ENCODE measurements at places on chromosomes 2 and 18.

- no peak for DNase-seq
Measured at GRCh38 chr2:124978597-124978996, 953.5 kb downstream of the CNTNAP5 start.

DNA sequence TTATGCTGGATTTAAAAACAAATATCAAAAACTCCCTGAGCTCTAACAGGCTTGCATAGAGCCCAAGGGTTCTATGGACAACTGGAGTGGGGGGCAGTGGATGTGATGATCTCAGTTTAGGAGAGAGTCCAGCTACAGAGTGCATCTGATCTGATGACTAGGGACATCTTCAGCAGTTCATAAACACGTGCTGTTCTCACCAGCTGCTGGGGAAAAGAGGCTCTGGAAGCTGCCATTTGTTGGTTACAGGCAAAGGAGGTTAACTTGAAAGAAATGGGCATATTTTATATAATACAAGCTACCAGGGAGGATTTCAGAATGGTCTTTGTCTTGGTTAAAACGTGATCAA lies 36.0 kb upstream of the ZNF396 start:
- DNase-seq = no peak

GRCh38 chr2:172978063-172978383 lies 97.6 kb upstream of the MAP3K20 start:
- no peak for DNase-seq

DNA sequence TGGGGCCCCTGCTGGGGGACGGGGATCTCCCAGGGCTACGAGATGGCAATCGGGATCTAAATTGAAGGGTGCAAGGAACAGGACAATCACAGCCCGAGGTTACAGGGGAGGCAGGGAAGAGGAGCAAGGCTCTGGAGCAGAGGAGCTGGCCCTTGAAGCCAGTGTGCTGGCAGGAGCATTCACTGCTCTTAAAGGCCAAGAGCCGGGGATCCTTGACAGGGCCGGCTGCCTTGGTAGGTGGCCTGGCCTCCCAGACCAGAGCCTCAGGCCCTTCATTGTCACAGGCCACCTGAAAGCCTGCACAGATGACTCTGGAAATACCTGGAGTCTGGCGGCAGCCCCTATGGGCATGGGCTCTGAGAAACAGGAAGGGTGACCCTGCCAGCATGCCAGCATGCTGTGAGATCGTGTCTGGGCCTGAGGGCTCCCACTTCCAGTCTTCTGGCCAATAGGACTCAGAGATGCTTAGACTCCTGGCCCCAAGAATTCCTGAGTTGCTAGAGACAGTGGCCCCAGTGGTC lies 38.7 kb downstream of the PDIA6 start:
- no peak for DNase-seq

DNA sequence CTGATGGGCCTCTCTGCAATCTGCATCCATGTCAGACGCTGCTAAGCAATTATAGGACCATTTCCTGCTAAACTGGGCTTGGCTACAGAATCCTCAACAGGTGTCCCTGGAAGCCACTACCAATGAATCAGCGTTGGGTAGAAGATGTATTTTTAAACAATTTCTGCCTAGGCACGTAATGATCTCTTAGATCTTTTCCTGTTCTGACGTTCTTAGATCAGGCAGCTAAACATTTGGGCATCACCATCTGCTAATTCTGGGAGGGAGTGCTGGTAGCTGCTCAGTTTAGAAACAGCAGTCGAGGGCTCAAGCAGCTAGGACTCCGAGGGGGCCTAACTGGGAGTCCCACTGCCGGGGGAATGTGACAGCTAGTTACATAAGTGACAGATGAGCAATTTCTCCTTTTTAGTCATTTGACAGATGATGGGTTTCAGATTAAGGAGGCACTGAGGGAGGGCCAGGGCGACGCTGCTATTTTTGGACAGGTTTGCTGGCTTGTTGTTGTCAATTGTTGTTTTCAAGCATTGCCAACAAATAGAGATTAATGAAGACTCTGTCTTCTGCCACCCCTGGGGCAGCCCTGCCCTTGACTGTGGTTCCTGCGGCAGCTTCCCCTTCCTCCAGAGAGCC lies 92.7 kb downstream of the MRO start:
- DNase-seq = no peak

DNA sequence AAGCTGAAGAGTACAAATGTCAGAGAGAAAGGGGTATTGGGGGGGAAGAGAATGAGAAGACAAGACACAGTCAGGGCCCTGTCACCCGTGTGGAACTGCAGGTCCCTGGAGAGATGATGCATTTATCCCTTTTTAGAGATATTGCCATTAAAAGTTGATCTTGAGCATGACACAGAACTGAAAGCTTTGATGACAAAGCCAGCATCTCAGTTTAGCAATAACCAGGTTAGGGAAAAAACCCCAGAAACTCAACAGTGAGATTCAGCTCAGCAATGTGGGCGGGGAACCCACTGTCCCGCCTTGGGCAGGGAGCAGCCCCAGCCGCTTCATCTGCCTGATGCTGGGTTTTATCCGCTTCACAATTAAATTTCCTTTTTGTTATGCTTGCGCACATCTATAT lies 181.1 kb downstream of the NEDD4L start:
- no peak for DNase-seq

GRCh38 chr2:105541189-105542050 lies 142.6 kb upstream of the FHL2 start:
- DNase-seq = no peak

DNA sequence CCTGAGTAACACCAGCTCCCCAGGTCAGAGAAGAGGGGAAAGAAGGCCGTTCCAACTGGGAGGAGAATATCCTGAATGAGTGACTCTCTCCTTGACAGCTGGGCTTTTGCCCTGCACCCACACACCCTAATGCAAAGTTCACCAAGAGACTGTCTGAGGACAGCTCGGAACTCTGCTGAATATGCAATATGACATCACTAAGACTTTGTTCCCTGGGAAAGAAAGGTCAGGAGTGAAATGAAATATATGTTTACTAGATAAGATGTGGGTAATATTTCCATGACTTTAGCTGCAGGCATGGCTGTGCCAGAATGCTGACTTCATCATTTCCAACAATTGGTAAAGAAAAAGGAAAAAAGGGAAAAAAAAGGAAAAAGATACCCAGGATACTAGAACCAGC lies 488.2 kb upstream of the RAB6C start:
- no peak for DNase-seq

GRCh38 chr2:152620208-152620607 lies 97.1 kb downstream of the PRPF40A start:
- DNase-seq = no peak

DNA sequence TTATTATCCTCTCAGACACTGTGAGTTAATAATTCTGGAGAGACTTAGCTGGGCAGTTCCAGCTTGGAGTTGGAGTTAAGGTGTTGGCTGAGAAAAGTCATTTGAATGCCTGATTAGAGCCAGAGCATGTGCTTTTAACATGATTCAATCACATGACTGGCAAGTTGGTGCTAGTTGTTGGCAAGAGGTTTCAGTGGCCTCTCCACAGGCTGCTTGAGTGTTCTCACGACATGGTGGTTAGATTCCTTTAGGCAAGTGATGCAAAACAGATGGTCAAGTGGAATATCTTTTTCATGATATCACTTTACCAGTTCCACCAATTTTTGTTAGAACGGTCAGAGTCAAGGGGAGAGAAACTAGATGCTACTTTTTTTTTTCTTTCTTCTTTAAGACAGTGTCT lies 262.7 kb upstream of the FN1 start:
- no peak for DNase-seq

DNA sequence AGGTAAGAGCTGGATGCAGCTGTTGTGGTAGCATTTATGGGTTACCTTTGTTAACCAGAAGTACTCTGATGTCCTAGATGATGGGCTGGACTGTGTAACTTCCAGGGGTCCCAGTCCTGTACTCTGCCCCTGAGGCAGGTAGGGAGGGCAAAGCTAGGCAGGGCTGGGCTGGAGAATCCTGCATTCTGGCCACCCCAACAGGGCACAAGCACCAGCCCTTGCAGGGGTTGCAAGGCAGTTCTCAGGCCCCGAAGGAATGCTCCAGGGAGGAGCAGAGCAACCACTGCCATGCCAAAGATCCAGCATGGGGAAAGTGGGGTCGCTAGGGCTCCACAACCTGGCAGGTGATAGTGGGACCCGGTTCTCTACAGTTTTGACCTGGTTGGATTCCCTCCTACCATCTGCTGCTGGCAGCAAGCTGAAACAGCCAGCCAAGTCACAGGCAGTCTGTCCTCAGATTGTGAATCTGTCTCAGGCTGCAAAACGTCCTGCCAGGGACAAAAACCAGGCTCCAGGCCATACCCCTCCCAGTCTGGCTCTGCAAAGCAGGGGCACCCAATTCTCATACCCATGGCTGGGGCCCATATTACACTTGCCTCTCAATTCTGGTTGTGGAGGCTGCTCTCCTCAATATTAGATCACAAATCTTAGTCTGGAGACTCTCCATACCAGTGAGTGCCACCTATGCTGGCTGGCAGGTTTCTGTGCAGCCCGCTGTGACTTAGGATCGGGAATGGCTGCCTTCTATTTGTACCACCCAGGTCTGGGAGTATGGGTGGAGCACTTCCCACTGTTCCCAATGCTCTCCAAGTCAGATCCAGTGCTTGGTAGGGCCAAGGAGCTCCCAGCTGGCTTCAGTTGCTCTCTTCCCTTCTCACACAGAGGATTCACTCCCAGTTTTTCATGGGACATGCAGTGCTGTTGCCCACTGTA lies 61.1 kb downstream of the SMCHD1 start:
- no peak for DNase-seq

DNA sequence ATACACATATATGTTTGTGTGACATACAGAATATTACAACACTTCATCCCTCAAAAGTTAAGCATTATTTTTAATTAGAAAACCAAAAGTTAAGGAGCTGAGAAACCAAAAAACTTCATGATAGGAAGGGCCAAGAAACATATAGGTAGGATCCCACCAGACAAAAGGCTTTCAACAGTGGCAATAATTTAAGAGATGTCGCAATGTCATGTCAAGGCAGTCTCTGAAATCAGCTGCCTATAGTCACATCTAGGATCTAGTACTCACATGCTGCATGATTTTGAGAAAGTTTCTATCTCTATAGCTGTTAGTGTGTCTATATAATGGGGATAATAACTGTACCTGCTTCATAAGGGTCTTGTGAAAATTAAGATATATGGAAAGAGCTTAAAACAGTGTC lies 72.7 kb downstream of the SPIRE1 start:
- DNase-seq = no peak

DNA sequence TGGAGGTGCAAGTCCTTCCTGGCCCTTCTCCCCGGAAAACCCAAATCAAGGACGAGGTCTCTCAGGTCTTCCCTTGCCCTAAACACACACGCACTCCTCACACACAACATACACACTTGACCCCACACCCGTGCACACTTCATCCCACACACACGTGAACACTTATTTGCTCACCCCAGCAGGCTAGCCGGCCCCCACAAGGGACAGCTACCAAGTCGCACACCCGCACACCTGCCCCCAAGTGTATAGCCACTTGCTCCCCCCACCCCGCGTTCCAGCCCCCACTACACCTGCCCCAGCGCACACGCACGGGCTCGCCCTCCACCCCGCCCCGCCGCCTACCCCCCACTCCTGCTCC lies 359 bp downstream of the TGFBRAP1 start:
- DNase-seq = peak; percentile 3

DNA sequence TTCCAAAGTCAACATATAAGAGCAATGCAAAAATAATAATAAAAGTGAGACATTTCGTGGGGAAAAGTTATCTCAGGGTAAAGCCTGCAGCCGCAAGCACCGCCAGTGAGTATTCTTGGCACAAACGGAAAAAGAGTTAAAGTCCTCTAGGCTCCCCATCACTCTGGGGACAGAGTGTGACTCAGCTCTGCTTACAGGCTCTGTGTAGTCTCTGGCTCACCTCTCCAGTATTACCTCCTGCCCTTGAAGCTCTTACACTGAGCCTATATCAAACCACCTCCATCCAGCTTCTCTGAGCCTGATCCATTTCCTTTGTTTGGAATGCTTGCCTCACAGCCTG lies 55.5 kb downstream of the MTHFD2 start:
- DNase-seq = no peak

DNA sequence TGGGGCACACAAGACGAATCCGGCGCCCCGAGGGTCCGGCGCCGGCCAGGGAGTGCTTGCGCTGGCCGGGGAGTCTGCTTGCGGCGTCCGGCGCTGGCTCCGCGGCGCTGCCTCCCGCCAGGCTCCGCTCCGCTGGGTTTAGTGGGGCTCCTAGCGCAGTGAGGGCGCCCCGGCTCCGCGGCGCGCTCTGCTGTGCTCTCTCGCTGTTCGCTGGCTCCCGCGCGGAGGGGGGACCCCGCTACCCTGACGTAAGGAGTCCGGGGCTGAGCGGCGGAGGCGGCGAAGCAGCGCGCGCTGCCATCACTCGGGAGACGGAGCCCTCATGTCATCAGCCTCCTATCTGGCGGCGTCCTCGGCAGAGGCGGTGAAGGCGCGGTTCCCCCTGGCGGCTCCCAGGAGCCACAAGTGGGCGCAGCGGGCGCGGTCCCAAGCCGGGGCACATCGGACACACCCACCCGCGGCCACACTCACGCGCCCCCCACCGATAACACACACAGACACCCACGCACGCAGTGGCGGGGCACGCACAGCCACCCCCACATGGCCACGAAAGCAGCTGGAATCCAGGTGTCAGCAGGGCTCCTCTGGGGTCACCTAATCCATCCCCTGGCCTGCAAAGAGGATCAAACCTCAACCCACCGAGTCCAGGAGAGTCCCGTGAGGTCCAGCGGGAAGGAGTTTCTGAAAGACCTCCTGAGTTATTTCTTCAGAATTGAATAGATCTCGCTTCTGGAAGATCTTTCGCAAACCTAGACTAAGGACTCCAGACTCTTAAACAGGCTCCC lies at the start of gene C1QL2:
Gene C1QL2, minus strand, starts transcription at position 189 of the 785 bp plus-strand sequence. CDS start 482 bp downstream, outside the sequence.
- no peak for DNase-seq

GRCh38 chr18:47799376-47799775 lies 131.1 kb downstream of the SMAD2 start:
- DNase-seq = no peak

DNA sequence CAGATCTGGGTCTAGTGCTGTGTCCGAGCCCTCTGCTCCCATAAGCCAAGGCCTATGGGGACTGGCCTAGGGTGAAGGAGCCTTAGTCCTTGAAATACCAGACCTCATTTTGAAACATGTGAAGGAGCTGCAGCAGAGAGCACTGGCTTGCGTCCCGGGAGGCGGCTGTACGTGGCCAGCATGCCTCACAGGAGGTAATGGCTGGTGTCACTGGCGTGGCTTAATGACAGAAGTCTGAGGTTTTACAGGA lies 72.7 kb upstream of the OTOS start:
- no peak for DNase-seq

GRCh38 chr18:78779996-78780718 lies 199.5 kb upstream of the SALL3 start:
- DNase-seq = no peak

- no peak for DNase-seq
Measured at GRCh38 chr2:218344755-218345417, 11.8 kb upstream of the CATIP start.

DNA sequence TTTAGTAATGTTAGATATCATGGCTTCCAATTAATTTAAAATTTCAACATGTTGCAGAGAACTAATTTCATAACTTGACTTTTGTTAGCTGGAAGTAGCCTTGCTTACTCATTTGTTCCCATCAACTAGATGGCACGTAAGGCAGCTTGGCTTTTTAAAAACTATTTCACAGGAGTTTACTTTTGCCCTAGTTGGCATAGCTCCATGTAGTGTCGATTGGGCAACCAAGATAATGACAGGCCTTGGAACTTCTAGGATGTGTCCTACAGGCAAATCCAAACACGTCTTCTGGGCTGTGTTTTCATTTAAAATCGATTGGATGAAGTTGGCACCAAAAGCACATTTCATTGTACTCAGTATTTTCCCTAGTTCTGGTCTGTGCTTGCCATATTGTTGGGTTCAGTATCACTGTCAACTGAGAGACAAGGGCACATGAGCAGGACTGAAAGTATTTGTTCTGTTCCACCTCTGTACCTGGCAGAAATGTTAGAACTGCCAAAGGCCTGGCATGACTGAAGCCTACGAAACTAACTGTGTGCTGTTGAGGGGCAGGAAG lies 29.4 kb downstream of the HADHB start:
- no peak for DNase-seq

- DNase-seq = no peak
Measured at GRCh38 chr18:54069729-54070128, 154.7 kb downstream of the MBD2 start.

Data from activated CD4-positive, alpha-beta T cell treated with anti-CD3 and anti-CD28 coated beads, Interleukin-2, amount 50 U/mL, for 24 hours (primary cell).